ENCODE measurements at places on chromosomes 2 and 18. TPM values are rescaled to one million over a fixed set of nuclear protein-coding genes. Genes with fewer than 3 reads are reported as not detected.

DNA sequence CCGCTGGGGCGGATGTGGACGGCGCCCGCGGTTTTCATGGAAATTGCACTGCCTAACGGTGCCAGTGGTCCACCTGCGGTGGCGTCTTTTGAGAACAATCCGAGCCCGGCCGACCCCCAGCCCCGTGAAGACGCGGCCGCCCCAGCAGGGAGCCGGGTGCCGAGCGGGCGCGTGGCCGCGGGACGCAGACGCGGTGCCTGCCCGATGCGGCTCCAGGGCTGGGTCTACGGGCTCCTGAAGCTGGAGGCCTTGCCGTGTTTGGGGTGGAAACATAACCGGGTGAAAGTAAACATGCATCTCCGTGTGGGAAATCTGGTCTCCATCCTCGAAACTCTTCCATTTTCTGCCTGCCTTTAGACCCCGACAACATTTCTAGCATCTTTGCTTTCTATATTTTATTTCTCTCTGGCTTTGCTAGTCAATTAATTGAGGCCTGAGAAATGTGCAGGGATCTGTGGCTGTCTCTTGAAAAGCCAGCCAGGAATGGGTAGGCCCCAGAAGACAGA, 572 bp downstream of the INPP4A start:
- H3K27me3 ChIP-seq: no peaks in the 10 kb centered on the region
- peak; percentile 44 for DNase-seq
- peaks cover 12% of the 10 kb centered on the region for H3K4me1 ChIP-seq
- no peak overlapping the region for H3K27ac ChIP-seq
- no peaks in the 10 kb centered on the region for H3K36me3 ChIP-seq
- H3K4me3 ChIP-seq: peak overlapping the region; percentile 81

DNA sequence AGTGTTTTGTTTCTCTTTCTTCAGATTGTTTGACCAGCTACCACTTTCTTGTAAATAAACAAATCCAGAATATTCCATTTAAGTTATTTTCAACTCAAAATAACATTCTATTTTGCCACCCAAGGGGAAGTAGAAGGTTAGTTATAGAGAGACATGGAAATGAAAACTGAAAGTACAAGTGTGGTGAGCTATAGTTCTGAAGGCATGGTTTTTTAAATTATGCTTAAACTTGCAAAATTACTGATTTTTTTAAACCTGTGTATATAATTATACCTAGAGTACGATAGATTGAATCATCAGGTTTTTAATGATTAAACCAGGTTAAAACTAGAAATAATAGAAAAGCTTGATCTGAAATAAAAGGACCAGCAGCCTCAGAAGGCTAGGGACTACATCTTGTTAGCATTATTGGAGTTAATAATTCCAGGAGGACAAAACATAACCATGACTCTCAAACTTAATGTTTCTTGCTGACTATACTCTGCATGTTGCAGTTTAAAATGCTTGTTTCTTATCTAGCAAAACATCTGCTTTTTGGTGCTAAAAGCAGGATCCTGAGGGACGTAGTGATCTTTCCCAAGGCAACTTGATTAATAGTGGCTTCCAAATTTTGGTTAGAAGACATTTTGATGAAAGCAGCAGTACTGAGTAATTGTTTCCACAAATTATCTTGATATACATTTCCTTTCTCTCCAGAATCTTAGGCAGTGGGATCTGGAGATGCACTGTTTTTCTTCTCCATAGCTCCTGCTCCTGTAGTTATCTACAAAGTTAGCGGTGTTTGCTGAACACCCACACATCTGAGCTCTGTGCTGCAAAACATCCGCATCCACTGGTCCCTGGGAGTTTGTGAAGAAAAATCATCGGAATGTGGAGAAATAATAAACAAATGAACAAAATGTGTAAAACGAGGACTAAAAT, 327.2 kb upstream of the PKDCC start:
- H3K36me3 ChIP-seq: no peaks in the 10 kb centered on the region
- H3K4me3 ChIP-seq: 0 out of 2 replicates have a peak overlapping the region, but pooled peaks have one; percentile 1
- DNase-seq: no peak
- no peaks in the 10 kb centered on the region for H3K27me3 ChIP-seq
- peaks cover 20% of the 10 kb centered on the region for H3K4me1 ChIP-seq
- H3K27ac ChIP-seq: 0 out of 2 replicates have a peak overlapping the region, but pooled peaks have one; percentile 1

DNA sequence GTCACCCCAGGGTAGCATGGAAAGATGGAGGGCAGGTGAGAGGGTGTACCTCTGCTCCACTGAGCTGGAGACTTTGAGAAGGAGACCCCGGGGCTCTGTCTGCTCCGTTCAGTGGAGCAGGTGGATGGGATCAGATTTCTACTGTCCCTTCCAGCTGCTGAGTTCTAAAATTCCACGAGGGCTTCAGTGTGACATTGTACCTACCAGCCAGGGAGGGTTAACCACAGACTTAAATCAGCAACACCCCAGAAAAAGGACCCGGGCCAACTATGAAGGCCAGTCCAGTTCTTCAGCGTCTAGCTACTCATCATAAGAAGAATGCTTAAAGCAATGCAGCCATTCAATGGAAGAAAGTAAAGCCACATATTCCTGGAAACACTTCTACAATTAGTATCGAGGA, 23.8 kb downstream of the STAT1 start:
- H3K27ac ChIP-seq: no peak overlapping the region
- no peaks in the 10 kb centered on the region for H3K4me1 ChIP-seq
- no peak for DNase-seq
- H3K4me3 ChIP-seq: no peak overlapping the region
- H3K36me3 ChIP-seq: peaks cover 92% of the 10 kb centered on the region

GRCh38 chr18:434410-434809, 66.1 kb downstream of the COLEC12 start:
- H3K4me1 ChIP-seq: peaks cover 18% of the 10 kb centered on the region
- no peak for DNase-seq
- no peak overlapping the region for H3K4me3 ChIP-seq
- H3K36me3 ChIP-seq: no peaks in the 10 kb centered on the region
- no peaks in the 10 kb centered on the region for H3K27me3 ChIP-seq

DNA sequence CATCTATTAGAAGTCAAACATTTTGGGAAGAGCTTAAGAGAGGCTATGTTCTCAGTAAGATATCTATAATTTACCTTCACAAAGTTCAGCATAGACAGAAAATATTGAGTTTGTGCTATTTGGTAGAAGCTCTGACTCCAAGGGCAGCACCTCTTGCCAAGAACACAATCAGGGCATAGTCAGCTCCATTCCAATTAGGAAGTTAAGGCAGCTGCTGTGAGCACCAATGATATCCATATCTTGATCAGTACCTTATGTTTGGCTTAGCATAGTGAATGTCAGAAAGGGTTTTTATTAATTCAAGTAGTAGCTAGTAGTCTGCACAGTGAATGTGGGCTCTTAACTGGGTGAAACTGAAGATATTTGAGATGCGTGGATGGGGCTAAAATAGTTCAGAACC, 86.4 kb upstream of the SPRED2 start:
- H3K27me3 ChIP-seq: no peaks in the 10 kb centered on the region
- no peaks in the 10 kb centered on the region for H3K36me3 ChIP-seq
- no peak overlapping the region for H3K4me3 ChIP-seq
- no peak for DNase-seq
- no peak overlapping the region for H3K27ac ChIP-seq
- H3K4me1 ChIP-seq: no peaks in the 10 kb centered on the region

- DNase-seq: no peak
- peaks cover 28% of the 10 kb centered on the region for H3K36me3 ChIP-seq
Observed at GRCh38 chr2:74502147-74502719, 2.8 kb upstream of the LBX2 start.

Gene CHRND
- total RNA-seq: not detected

Gene ALLC
- total RNA-seq: not detected

GRCh38 chr2:234631646-234632514, 135.0 kb upstream of the ARL4C start:
- no peak overlapping the region for H3K4me3 ChIP-seq
- DNase-seq: peak; percentile 23
- no peaks in the 10 kb centered on the region for H3K27me3 ChIP-seq
- peaks cover 47% of the 10 kb centered on the region for H3K4me1 ChIP-seq
- H3K27ac ChIP-seq: peak overlapping the region; percentile 50

DNA sequence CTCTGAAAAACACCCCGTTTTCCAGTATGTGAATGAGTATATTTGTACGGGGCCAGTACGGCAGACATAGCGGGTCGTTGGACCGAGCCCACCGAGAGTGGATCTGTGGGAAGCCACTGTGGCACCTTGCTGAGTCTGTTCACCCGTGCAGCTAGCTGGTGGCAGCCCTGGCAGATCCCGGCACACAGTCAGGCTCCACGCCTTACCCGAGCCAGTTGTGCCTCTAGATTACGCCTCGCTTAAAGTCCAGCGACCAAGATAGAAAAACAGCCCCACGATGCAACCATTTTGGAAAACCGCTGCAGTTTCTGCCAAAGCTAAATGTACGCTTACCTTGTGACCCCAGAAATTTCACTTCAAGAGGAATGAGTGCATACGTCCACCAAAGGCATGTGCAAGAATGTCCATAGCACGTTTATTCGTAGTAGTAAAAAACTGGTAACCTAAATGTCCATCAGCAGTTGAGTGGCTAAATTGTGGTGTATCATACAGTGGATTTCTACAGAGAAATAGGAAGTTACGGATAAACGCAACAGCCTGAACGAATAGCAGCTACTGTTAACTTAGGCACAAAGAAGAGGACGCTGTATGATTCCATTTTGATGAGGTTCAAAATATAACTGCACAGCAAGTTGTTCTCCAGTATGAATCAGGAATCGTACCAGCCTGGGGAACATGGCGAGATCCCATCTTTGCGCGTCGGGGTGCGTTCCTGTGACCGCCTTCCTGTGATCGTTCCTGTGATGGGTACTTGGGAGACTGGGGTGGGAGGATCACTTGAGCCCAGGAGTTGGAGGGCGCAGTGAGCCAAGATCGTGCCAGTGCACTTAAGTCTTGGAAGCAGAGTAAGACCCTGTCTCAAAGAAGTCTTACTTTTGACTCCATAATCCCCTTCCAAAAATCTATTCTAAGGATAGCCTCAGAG, 688 bp upstream of the WDR33 start:
- H3K27ac ChIP-seq: no peak overlapping the region
- peaks cover 10% of the 10 kb centered on the region for H3K4me1 ChIP-seq
- peaks cover 5% of the 10 kb centered on the region for H3K36me3 ChIP-seq
- H3K4me3 ChIP-seq: peak overlapping the region; percentile 65
- H3K27me3 ChIP-seq: no peaks in the 10 kb centered on the region
- DNase-seq: no peak

GRCh38 chr2:61769093-61769675, 84.7 kb downstream of the FAM161A start:
- H3K4me3 ChIP-seq: no peak overlapping the region
- no peak for DNase-seq
- H3K27ac ChIP-seq: no peak overlapping the region
- no peaks in the 10 kb centered on the region for H3K36me3 ChIP-seq
- 0 out of 2 replicates have a peak, but pooled peaks cover 3% of the 10 kb centered on the region for H3K4me1 ChIP-seq
- 0 out of 2 replicates have a peak, but pooled peaks cover 4% of the 10 kb centered on the region for H3K27me3 ChIP-seq

GRCh38 chr2:242075168-242075567, 205.6 kb downstream of the RTP5 start:
- no peak overlapping the region for H3K4me3 ChIP-seq
- peak; percentile 72 for DNase-seq
- peaks cover 33% of the 10 kb centered on the region for H3K4me1 ChIP-seq
- no peaks in the 10 kb centered on the region for H3K36me3 ChIP-seq
- H3K27me3 ChIP-seq: no peaks in the 10 kb centered on the region

Gene TXNDC2
- not detected for total RNA-seq

DNA sequence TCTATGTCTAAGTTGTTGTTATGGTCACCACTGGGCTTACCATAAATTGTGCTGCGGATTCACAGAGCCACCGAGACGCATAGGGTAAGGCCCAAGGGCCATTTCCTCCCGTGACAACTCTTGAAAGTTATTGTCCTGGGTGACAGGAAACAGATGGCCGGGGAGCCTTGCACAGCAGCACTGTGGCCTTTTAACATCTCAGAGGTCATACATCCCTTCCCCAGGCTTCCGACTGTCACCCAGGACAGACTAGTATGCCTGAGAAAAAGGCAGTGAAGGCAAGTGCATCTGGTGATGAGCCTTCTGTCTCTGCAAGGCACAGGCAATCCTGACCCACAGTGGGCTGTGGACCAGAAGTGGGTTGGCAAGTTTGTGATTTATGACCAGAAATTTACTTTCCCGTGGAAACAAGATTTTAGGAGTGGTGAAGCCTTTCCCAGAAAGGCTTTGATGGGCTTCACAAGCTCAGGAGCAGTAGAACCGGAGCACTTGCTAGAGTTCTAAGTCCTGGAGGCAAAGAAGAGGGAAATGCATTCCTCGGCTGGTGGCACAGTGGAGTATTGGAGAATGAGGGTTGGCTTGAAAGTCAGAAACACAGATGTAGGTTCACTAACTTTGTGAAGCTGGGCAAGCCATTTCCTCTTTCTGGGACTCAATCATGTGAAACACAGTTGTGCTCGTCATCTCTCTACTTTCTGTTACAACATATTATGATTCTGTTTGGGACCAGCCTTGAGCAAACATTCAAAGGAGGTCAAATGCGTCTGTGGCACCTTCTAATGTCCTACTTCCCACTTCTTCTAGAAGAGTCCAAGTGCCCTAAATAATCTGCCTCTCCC, 2.0 kb upstream of the CAPN14 start:
- no peak overlapping the region for H3K4me3 ChIP-seq
- H3K36me3 ChIP-seq: no peaks in the 10 kb centered on the region
- DNase-seq: no peak

Gene CROCC2
- total RNA-seq: not detected

Gene CEP76
- 16.6 TPM for total RNA-seq

DNA sequence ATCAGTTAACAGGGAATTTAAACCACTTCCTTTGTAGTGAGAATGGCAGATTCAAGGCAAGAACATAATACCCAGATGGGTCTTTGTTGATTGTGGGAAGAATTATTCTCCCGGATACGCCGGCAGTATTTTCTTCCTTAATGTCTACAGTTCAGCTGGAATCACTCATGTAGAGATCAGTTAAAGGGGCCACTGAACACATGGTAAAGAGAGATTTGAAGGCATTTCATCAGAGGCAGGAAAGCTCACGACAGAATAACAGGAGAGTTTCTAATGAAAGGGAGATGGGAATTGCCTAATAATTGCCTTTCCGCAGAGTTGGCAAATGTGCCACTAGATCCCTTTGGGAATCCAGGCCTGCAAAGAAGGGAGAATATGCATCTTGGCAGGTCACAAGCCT, 327.7 kb upstream of the ZNF804A start:
- DNase-seq: no peak
- no peaks in the 10 kb centered on the region for H3K27me3 ChIP-seq
- H3K4me3 ChIP-seq: no peak overlapping the region
- H3K36me3 ChIP-seq: no peaks in the 10 kb centered on the region
- H3K4me1 ChIP-seq: no peaks in the 10 kb centered on the region

Gene METAP1D
- total RNA-seq: 11.3 TPM

Gene RESP18
- total RNA-seq: not detected

Gene DLGAP1
- not detected for total RNA-seq

DNA sequence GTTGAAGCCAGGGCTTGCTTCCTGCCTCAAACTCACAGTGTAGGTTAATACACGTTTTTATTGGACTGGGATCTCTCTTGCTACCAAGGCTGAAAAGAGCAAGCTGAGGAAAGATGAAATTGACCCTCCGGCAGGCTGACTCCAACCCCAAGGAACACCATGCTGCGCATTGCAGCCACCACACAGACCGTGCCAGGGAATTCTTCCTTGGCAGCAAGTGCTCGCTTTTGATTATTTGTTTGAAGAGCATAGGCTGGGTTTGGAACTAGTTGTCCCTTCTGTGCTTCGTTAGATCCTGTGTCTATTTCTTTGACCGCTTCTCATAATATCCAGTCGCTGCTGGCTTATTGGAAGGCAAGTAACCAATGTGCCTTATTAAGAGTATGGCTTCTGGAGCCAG, 34.4 kb upstream of the DARS1 start:
- no peaks in the 10 kb centered on the region for H3K36me3 ChIP-seq
- no peak overlapping the region for H3K27ac ChIP-seq
- peaks cover 18% of the 10 kb centered on the region for H3K4me1 ChIP-seq
- no peak for DNase-seq
